ENCODE measurements at places on chromosomes 3 and 15.

GRCh38 chr3:62110443-62111225 is 262.7 kb downstream of the FEZF2 start:
- DNase-seq: no peak

- no peak for DNase-seq
These were observed 17.7 kb upstream of the PRR20G start for GRCh38 chr3:127305499-127306060.

DNA sequence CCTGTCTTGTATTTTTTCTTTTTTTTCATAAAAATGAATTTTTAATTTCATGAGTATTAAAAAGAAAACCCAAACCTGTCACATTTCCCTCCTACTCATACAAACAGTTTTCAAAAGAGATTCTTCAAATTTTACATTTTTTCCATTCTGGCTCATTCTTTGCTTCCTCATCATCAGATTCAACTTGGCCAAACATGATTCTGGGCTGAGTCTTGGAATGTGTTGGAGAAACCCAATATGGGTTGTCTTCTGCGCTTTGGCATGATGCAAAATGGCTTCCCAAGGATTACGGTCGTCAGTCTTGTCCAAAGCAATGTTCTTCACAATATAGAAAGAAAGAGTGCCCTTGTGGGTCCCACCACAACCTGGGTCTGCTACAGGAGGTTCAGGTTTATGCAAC is 12.4 kb upstream of the TM4SF4 start:
- DNase-seq: no peak

DNA sequence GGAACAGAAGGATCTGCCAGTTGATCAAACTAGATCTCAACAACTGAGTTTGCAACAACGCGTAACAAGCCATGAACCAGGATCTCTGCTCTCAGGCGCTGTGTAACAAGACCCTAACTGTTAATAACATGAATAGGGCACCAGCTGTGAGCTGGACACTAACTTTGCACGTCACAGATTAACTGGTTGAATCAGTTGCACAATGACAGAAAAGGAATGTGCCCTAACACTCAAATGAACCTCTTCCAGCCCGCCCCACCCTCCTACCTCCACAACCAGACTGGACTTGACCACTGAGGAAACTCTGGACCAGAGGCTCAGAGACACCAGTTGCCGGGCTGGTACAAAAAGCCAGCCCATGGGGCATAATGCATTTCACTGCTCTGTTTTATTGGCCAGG is 34.3 kb downstream of the MCF2L2 start:
- DNase-seq: no peak

GRCh38 chr3:125212509-125213363 is at the start of gene SLC12A8:
SLC12A8 (minus strand) TSS chr3:125212748; CDS start chr3:125211349, 1,399 bp downstream.
- DNase-seq: no peak

DNA sequence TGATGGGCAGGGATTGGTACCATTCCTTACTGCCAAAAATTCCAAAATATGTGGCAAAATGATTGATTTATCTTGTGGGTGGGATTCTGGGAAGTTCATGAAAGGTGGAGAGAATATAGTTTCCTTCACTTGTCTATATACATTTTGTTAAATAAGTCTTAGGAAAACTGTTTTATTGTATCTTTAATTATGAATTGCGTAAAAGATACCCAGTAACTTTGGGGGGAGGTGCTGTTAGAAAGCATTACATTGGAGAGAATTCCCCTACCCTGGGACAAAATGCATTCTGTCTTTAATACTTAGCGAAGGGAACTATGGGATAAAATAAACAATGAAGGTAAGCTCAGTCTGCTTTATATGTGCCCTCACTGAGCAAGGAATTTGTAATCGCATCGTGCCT is 4.6 kb downstream of the SETD5 start:
- no peak for DNase-seq

DNA sequence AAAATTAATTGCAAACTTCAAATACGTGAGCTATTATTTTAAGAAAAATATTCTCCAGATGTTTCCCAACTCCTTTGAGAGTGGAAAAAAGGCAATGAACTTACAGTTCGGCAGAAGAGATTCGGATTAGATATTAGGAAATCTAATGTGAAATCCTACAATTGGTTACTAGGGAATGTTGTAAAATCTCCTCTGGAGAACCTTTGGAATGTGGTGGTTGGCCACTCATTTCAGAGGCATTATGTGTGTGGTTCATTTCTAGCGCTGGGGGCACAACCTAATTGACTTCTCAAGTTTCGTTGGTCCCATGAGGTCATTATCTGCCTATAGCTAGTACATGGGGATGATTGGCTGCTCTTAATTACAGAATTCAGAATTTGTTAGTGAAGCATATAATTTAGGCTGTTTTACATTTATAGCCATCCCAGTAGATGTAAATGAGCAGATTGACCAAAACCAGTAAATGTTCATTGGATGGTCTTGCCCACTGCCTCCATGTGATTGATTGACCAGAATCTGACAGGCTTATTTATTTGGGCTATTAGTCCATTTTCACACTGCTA is 34.6 kb upstream of the CMSS1 start:
- DNase-seq: no peak

GRCh38 chr3:13243586-13243985 is 170.4 kb upstream of the IQSEC1 start:
- DNase-seq: no peak

- no peak for DNase-seq
These were observed 8.2 kb upstream of the EPHB3 start for GRCh38 chr3:184553385-184553784.

DNA sequence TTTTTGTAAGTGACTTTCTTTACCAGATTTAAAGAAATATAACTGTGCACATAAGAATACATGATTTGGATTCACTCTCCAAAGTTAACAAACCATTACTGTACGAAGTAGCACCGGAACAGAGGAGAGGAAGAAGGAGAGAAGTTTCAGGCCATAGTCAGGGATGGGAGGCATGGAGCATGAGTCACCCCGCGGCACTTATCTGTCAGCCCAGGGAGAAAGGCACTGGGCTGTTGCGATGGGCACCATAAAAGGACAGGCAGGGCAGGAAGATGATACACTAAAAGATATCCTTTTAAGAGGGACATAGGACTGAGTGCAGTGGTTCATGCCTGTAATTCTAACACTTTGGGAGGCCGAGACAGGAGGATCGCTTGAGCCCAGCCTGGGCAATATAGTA is 37.0 kb downstream of the TTC23 start:
- DNase-seq: no peak

DNA sequence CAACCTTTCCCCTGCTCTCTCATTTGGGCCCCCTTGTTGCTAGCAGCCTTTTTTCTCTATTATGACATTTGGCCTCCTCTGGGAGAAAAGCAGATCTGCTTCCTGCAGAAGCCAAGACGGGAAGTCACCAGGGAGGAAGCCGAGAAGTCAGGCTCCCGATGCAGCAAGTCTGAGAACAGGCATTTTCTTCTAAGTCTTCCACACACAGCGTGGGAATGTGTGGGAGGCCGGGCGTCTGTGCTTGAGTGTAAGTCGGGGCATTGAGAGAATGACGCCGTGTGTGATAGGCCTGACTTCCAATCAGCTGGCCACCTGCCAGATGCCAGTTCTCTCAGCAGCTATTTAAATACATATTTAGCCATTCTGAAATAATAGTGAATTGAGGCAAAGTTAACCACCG is 75.8 kb upstream of the FAM98B start:
- DNase-seq: no peak

- DNase-seq: no peak
These were observed 7.8 kb upstream of the GPR171 start for GRCh38 chr3:151210676-151211381.

GRCh38 chr3:156685198-156685597 is 10.8 kb downstream of the TIPARP start:
- no peak for DNase-seq

DNA sequence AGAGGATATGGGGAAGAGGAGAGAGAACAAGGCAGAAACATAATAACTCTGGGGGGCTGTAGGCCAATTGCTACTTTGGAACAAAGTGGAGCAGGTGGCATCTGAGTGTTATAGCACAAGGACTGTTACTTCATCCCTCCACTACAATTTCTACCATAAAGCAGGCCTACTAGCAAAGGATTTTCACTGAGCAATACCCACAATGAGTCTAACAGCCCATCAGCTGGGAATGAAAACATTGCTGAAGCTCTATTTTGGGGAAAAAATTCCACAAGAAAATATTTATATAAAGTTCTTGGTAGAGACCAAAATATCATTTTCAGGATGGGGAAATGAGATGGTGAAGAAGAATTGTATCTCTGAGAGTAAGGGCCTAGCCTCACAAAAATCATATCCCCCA is 3.6 kb upstream of the SHC4 start:
- no peak for DNase-seq

DNA sequence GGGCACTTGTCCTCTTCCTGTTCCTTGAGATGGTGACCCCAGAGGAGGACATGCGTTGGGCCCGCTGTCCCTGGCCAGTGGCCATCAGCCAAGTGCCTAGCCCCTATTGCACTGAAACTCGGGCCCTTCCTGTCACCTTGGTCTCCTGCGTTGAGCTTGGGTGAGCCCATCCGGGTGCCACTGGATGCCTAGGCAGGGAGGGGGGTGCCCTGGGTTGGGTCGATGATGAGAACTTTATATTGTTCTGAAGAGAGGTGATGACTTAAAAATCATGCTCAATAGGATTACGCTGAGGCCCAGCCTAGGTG is 221.8 kb downstream of the SNRPN start:
- DNase-seq: no peak

GRCh38 chr15:32784581-32784980 is 66.8 kb downstream of the GREM1 start:
- DNase-seq: no peak

DNA sequence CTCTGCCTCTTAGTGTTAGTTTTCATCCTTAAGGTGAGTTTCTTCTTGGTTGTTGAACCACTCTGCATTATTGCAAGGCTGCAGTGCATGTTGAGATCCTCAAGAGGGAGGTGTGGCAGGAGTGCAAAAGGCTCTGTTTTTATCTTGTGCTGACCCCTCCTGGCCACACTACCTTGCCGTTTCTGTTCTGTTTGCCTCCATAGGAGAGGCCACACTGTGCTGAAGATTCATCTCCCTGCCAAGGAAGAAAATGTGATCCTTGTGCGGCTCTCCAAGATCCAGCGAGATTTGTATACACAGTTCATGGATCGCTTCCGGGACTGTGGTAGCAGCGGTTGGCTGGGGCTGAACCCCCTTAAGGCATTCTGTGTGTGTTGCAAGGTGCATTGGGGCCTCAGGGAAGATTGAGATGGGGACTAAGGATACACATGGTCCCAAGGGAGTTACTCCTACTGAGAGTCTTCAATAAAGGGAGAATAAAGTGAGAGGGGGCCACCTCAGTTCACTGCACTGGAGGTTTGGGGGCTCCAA is 33.0 kb upstream of the TEX264 start:
- no peak for DNase-seq

- DNase-seq: no peak
These were observed 2.6 kb upstream of the CDV3 start for GRCh38 chr3:133570937-133571320.

DNA sequence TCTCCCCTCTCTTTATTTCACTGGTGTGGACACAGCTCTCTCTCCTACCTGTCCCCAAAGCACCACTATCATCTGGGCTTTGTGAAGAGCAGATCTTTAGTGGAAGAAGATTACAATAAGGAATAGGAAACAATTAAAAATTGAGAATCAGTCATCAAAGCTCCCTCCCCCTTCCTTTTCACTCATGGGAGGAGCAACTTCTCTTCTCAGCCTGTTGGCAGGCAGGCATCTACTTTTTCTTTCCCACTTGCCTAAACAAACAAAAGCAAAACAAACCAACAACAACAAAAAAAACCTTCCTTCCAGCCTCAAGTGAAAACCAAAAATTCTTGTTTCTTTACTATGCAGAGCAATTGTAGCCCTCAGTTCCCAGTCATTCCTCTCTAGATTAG is 125.5 kb upstream of the BHLHE40 start:
- no peak for DNase-seq

DNA sequence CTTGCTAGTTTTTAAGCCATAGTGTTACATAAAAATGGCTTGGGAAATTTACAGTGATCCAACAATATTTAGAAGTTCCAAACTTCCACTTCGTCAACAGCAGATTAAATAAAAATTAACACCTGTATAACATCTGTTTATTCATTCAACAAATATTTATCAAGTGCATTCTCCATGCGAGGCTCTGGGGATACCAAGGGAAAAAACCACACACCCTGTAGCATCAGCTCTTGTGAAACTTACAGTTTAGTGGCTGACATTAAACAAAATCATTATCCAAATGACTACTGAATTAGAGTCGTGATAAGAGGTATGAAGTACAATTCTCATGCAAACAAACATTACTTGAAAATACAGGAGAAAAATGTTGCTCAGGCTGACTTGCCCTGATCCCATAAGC is 122.9 kb downstream of the DLG1 start:
- no peak for DNase-seq

DNA sequence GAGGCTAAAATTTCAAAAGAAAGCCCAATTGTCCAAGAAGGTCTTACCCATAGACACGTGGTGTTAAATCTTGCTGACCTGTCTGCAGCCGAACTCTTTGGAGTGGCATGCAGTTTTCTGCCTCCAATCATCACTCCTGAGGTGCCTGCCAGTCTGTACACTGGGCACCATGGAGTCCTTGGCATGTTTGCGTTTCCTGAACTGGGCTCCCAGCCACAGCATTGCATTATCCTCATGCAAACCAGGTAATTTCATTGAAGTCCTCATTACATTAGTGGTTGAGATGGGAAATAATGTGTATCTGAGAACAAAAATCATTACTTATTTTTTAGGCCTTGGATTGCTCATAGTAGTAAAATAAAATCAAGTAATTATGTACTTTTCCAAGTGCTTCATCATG is 152.3 kb downstream of the AKAP13 start:
- DNase-seq: no peak

DNA sequence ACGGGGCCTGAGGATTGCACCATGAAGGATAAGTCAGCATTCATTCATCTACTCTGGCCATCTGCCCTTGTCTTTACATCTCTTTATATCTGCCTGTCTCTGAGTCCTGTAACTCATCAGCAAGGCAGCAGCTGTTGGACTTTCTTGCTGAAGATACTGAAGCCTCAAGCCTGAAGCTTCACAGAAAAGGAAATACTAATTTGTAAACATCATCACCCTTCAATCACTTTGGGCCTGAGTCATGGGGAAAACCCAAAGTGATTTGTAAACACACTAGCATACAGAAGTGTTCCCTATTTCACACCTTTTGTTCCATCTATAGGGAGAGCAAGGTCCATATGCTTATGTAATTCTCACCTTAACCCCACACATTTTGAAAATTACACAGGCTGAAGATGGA is 928.2 kb downstream of the EPHA3 start:
- DNase-seq: no peak

DNA sequence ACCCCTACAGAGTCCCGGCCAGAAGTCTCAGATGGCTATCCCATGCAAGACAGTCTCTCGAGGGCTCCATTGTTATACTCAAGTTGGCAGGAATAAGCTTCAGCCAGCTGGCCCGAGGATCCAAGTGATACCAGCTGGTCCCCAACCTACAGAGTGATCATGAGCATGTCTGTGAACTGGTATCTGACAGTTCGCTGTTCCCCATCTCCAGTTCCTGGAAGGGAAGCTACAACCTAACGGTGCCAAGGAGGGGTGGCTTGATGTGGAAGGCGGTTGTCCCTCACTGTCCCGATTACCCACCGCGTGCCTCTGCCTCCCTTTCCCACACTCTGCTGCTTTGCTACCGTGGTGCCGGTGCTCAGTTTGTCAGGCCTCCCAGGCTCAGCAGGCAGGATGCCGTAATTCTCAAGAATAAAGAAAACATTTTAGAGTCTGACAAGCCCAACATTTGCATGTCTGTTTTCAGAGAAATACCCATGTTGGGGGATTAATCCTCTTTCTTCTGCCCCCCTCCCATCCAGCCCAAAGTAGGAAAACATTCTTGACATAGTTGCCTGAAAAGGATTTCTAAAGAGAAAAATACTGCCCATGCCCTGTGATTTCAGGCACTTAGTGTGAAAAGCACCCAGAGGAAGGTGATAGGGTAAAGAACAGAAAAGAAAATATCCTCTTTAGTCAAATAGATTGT is 49.4 kb upstream of the HES1 start:
- DNase-seq: no peak
